ENCODE measurements at places on chromosomes 1 and 21.

DNA sequence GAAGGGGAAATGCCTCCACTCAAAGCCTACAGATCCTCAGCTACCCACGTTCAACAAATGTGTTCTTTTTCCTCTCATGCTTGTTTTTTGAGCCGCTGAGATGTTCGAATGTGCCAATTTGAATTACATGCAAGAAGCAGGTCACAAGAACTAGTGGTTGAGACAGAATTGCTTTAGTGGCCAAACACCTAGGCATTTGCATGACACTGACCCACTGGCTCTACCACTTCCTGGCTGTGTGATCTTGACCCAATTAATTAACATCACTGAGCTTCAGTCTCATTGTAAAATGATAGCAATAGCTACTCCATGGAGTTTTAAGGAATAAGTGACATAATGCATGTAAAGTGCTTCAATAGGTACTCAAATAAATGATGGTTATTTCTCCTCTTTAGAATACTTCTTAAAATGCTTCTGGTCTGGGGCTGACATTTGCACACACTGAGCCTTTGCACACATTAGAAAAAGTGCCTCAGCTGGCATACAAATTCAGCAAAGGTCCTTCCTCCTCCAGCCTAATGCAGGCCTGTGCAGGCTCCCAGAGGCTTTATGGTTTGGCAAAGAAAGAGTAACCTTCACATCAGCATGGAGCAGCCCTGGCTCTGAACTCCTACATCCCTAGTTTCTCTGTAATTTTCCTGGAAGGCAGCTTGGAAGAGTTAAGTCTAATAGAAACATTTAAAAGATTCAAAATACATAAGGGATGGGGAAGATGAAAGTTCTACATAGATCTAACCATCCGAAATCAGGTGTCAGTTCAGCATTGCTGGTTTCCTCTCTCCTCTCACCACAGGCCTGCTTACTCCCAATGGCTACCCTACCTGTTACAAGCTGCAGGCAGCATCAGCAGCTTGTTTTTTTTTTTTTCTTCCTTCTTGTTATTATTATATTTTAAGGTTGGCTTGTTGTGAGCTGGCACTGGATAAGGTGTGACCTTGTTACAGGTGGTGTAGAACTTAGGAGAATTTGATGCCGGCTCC is 107.4 kb downstream of the TBX19 start:
- DNase-seq = peak; percentile 44

GRCh38 chr1:216462066-216462775 is 39.0 kb upstream of the USH2A start:
- no peak for DNase-seq

GRCh38 chr1:198056255-198056654 is 100.5 kb upstream of the NEK7 start:
- peak; percentile 55 for DNase-seq

DNA sequence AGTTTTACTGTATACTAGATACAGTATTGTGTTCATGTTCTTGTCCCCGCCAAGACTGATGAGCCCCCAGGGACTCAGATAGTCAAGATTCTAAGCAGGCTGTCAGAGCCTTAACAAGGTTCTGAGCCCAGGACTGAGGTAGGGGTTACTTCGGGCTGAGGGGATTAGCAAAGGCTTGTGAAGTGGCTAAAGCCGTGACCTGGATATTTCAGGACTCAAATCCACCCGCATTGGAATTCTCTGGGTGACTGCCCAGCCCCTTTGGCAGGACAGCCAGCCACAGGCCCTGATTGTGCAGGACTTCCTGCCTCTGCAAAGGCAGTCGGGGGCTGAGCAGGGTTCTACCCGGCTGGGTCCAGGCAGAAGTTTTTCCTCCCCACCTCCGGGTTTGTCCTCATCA is at the start of gene PLA2G5:
Gene PLA2G5 (plus strand): TSS at position 321 of the 400 bp plus-strand sequence. CDS start 14,637 bp downstream, outside the sequence.
- DNase-seq = no peak

- DNase-seq = no peak
Measured at GRCh38 chr1:72526926-72527325, 244.6 kb upstream of the NEGR1 start.

GRCh38 chr1:118145721-118146120 is 39.3 kb downstream of the SPAG17 start:
- DNase-seq = no peak

- DNase-seq = no peak
Measured at GRCh38 chr1:176444286-176444685, 18.7 kb upstream of the PAPPA2 start.

Data from iPS-NIHi11 (cell line).